ENCODE measurements at places on chromosomes 3 and 15.

DNA sequence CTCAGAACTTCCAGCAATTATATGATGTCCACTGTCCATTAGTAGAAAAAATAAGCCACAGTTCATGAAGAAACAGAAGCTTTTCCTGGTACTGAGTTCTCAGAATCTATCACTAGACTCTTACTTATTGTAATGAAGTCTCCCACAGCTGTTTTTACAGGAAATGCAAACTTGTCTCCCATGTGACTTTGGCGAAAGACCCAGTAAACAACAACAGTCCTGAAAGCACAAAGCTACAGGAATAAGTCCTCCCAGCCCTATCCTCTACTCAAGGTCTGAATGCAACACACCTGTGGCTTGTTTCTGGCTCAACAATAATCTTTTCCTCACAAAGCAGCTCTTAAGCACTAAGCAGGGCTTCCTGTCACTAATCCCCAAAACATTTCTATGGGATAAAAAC lies 55.9 kb downstream of the EOMES start:
- no peak for DNase-seq

GRCh38 chr15:71167445-71168165 lies 52.3 kb downstream of the THSD4 start:
- DNase-seq: no peak

DNA sequence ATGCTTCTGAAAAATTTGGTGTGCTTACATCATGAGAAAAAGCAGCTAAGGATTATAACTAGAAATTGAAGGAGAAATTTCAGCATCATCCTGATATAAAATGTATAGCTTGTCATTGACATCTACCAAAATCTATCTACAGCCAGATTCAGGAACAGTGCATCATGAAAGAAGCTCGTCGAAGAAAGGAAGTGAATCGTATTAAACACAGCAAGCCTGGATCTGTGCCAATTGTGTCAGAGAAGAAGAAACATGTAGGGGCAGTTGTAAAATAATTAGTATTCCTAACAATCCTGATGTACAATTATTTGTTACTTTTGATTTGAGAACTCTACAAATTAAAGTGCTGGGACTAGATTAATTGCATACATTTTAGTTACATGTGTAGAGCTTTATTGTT lies 37.2 kb downstream of the AP4E1 start:
- no peak for DNase-seq

GRCh38 chr3:126355251-126355650 lies 2.0 kb downstream of the KLF15 start:
- DNase-seq: no peak

DNA sequence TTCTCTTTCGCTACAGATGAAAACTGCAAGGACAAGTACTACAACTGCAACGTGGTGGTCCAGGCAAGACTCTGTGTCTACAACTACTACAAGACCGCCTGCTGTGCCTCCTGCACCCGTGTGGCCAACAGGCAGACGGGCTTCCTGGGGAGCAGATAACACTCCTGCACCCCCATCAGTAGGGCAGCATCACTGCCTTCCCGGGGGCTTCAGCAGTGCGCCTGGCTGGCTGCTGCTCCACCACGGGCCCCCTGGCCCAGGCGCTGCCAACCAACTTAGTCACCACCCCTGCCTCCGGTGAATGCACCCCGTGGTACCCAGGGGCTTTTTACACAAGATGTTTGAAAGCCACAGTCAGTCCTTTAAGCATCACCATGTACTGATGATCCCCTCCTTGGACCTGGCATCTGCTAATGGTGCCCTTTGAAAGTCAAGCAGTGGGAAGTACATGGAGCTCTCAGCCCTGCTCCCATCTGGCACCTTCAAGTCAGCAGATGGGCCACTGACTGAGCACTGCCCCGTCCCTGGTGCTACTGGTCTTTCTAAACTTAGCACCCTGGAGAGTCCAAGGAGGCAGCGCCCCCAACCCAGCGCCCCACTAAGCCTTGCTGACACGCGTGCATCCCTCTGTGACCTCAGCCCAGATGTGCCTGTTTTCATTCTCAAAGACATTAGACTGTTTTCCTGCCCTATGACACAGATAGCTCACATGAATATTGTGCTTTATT lies 33.0 kb upstream of the NR2E3 start:
- DNase-seq: no peak

GRCh38 chr3:20001932-20002331 lies 10.1 kb downstream of the PP2D1 start:
- no peak for DNase-seq

DNA sequence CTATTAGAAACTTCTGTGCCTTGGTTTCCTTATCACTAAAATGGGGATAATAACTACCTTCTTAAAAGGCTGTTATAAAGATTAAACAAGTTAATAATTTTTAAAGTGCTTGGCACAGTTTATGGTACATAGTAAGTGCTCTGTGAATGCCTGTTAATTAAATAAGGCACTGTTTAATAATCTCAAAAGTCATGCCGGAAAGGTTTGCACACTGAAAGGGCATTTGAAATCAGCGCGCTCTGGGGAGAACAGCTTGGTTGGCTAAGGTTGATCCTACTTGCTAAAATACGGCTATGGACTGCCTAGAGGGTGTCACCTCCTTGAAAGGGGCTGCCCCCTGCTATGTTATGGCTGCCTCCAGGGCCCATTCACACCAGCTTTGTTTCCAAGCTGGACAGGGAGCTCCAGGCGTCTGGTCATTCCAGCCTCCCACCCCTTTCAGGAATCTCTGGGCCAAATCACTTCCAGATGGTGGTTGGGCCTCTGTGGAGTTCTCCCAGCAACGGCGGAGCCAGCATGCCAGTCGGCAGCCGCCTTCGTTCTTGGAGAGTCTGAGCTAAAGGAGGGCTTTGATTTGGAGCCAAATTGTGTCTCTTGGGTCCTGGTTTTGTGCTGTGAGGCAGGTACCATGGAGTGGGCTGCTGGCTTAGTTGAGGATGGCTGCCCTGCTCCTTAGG lies 5.9 kb downstream of the FLNB start:
- DNase-seq: no peak

Measured in CD4-positive, alpha-beta T cell treated with Interferon gamma for 1 hour (primary cell).